ENCODE measurements at places on chromosomes 1 and 21.
A peak's percentile ranks its signal among the peaks of the same experiment; 100 is the strongest.

- DNase-seq = no peak
Measured at GRCh38 chr1:223714849-223715603, 2.7 kb downstream of the CAPN2 start.

DNA sequence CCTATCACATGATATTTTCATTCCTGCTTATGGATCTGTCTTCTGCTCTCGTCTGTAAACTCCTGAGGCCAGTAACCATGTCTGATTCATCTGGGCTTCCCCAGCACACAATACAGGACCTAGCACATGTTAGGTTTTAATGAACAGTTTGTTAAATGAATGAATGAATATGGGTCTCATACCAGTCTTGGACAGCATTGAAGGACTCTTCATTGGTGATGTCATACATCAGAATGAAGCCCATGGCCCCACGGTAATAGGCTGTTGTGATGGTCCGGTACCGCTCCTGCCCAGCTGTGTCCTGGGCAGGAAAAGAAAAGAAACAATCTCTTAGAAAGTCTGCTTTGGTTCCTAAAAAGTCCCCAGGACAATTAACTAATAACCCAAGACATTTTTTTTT lies 53.4 kb downstream of the RAB3B start:
- no peak for DNase-seq

GRCh38 chr21:41766883-41767605 lies at the start of gene RIPK4:
Gene RIPK4 (minus strand): TSS chr21:41767052. CDS start chr21:41767041, 11 bp downstream.
- peak; percentile 58 for DNase-seq

GRCh38 chr21:36203603-36203889 lies 46.9 kb downstream of the DOP1B start:
- peak; percentile 57 for DNase-seq

Data from stimulated activated effector memory CD8-positive, alpha-beta T cell treated with anti-CD3 and anti-CD28 coated beads, Interleukin-12 subunit alpha, Interleukin-12 subunit beta, amount 100 ng/mL, for 72 hours (primary cell).